ENCODE measurements at places on chromosomes 4 and X. TPM values are rescaled to one million over a fixed set of nuclear protein-coding genes. Genes with fewer than 3 reads are reported as not detected.
A peak's percentile ranks its signal among the peaks of the same experiment; 100 is the strongest.

Gene PHOX2B
- total RNA-seq: not detected

- DNase-seq: peak; percentile 82
Measured at GRCh38 chr4:54281054-54281766, 52.1 kb downstream of the PDGFRA start.

Gene ZNF732
- total RNA-seq: not detected

DNA sequence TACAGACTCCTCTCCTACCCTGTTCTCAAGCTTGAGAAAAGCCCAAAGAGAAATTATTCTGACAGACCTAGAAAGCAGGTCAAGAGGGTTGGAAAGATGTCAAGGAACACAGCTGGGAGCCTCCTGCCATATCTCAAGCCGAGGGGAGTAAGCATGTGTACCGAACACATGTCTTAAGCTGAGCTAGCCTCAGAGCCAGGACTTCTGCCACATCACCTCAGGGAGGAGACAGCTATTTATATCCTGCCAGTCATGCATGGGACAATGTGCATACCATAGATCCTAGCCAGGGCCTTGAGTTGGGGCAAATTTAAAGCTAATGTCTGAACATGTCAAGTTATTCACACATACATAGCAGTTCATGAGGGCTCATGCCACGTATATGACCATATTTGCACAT lies 11.8 kb downstream of the TMEM31 start:
- no peak for DNase-seq

DNA sequence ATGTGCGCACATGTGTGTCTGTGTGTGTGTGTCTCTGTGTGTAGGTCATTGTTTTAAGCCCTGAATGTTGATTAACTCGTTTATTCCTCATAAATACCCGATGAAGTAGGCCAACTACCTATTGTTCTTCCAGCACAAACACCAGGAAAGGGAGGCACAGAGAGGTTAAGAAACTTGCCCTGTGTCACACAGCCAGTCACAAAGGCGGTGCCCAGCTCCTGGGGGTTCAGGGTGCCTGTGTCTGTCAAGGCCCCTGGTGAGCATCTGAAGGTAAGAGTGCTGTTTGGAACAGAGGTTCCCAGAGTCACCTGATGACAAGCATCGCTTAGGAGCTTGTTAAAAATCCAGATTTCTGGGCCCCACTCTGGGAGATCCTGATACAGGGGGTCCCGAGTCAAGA lies 18.0 kb upstream of the SH3TC1 start:
- DNase-seq: no peak

Gene RXFP1
- not detected for total RNA-seq

GRCh38 chr4:99642725-99643489 lies 14.7 kb downstream of the C4orf54 start:
- DNase-seq: no peak

Gene KLHL4
- total RNA-seq: 3.3 TPM

Gene CPE
- total RNA-seq: 10.3 TPM

GRCh38 chrX:91331476-91331875 lies 103.2 kb upstream of the PABPC5 start:
- no peak for DNase-seq

GRCh38 chr4:177051473-177052060 lies 258.1 kb upstream of the NEIL3 start:
- peak; percentile 30 for DNase-seq

Gene KDR
- total RNA-seq: 0.05 TPM

DNA sequence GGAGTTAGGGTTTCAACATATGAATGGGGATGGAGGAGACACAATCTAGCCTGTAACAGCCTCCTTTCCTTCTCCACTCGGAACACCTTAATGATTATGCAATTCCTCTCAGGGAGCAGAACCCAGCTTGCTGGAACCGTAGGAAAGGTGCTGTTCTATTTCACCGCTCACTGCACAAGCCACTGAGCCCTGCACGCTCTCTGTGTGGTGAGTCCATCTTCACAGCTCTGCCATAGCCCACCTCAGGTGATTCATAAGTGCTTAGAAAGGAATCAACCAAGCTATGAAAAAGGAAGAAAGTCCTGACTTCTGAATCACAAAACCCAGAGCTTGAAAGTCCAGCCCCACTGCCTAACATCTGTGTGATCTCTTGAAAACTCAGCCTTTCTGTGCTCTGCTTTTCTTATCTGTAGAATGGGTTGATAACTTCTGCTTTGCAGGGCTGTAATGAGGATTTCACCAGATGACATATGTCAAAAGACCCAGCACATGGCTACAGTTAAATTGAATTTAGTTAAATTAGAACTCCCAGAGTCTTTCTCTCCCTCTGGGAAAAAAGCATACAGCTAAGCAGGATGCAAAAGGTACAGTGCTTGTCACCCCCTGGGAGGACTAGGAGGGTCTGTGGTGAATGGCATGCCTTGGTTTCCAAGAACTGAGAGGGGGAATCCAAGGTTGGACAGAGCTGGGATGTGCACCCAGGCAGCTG lies 91.6 kb downstream of the WFS1 start:
- DNase-seq: no peak

Gene STOX2
- total RNA-seq: 3.4 TPM

- no peak for DNase-seq
Measured at GRCh38 chrX:635428-636090, 5.0 kb downstream of the SHOX start.

DNA sequence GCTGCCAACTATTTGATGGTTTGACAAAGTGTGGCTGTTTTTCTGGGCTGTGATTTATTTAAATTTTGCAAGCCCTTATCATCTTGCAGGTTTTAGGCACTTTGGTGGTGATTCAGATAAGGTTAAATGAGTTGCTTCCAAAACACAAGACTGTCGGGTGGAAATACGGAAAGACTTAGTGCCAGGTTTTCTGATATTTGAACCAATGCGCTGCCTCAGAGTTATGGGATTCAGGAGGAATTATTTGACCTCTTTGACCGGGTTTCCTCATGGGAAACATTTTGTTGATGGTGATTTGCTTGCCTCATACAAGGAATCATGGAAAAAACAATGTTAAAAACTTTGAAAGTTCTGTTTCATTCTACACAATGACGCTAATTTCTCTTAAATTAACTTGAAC lies 136.1 kb upstream of the MAP9 start:
- DNase-seq: no peak

DNA sequence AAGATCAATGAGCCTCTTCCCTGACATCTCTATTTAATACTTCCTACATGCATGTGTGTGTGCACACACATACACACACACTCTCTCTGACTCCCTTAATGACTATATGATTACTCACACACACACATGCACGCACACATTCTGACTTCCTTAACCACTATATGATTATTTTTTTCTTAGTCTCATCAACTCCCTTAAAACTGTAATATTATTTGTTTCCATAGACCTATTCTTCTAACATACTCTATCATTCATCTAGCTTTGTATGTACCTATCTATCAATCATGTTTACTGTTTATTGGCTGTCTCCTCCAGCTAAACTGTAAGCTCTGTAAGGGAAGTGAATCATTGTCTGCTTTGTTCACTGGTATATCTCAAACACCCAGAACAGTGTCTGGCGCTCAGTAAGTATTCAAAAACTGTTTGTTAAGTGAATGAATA lies 236.6 kb downstream of the RASL11B start:
- DNase-seq: no peak

Gene NHSL2
- total RNA-seq: not detected

GRCh38 chr4:94757192-94758140 lies at the start of gene BMPR1B:
Gene BMPR1B (plus strand): TSS chr4:94757955. CDS start chr4:95104425, 346,470 bp downstream.
- DNase-seq: no peak

DNA sequence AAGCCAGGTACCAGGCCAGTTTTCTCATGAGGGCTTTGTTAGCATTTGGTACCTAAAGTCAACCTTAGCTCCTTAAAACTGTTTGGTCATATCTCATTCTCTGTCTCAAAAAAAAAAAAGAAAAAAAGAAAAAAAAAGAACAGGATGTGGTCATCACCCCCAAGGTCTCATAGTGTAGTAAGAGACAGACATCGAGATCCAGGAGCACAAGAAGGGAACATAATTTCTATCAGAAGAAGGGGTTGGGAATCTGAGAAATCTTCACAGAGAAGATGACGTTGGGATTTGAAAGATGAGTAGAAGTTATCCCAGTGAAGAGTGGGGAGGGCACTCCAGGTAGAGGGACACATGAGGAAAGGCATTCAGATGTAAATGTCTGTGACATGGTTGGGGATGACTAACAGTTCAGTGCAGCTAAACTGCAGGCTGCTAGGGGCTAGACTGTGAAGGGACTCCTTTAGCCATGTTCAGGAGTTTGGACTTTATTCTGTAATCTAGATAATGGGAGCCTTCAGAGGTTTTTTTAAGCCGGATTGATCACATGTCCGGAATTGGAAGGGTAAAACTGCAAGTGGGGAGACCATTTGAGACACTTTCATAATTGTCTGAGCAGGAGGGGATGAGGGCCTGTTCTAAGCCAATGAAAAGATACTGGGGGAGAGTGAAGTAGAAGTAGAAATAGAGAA lies 26.9 kb upstream of the GJB1 start:
- no peak for DNase-seq

GRCh38 chr4:125358453-125358852 lies 43.7 kb downstream of the FAT4 start:
- no peak for DNase-seq

- peak; percentile 1 for DNase-seq
Measured at GRCh38 chr4:148415500-148415899, 26.7 kb downstream of the NR3C2 start.

Gene SOD3
- total RNA-seq: 2.7 TPM

DNA sequence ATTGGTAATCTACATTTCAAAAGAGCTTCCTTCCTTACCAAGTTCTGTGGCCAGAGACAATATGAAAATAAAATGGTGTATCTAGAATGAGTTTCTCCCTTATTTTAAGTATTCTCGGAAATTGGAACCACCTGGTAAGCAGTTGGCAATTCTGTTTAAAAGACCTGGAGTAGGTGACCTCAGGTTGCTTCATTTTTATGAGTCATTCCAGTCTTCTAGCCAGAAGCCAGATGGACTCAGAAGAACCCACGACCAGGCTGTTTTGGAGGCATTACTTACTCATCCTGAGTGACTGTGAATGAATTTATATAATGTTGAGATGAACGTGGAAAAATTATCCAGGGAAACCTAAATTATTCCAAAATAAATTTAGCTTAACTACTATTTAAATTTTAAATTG lies 9.1 kb downstream of the BMPR1B start:
- DNase-seq: peak; percentile 6

DNA sequence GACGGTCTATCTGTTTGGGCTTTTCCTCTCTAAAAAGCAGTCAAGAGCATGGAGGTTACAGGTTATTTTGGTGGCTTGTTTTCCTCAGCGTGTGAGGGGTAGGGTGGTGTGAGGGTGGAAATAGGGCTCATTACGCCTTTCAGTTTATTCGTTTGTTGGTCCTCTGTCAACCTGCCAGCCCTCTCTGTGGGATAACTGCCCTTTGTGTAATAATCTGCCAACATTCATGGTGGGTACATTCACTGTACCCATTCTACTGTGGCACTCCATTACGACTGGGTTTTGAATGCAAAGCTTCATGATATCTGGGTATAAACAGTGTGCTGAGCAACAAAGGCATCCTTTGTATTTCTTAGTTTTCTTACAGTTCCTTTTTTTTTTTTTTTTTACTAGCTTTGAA lies 136.4 kb downstream of the ADGRL3 start:
- DNase-seq: no peak

Gene GPR50
- not detected for total RNA-seq

DNA sequence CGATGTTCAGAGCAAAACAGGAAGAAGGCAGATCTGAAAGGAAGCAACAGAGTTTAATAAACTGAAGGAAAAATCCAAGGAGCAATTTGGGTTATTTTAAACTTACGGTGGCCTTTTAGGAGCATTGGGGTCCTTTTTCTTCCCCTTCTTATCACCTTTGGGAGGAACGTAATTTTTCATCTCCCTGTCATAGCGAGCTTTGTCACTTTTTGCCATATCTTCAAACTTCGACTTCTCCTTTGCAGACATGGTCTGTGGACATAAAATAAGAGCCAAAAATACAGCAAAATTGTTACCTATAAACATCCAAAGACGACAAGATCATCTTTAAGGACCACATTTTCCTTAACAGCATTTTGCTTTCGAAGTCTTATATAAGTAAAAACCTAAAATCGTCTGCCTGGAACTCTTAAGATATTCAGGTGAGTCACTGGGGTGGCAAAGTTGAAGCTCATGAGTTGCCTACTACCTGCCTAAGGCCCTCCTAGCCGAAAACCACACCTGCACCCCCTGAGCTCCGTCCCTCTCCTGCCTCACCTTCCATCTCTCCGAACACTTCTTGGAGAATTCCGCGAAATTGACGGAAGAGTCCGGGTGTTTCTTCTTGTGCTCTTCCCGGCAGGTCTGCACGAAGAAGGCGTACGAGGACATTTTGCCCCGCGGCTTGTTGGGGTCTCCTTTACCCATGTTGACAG lies 1.0 kb downstream of the HMGB2 start:
- DNase-seq: peak; percentile 25

DNA sequence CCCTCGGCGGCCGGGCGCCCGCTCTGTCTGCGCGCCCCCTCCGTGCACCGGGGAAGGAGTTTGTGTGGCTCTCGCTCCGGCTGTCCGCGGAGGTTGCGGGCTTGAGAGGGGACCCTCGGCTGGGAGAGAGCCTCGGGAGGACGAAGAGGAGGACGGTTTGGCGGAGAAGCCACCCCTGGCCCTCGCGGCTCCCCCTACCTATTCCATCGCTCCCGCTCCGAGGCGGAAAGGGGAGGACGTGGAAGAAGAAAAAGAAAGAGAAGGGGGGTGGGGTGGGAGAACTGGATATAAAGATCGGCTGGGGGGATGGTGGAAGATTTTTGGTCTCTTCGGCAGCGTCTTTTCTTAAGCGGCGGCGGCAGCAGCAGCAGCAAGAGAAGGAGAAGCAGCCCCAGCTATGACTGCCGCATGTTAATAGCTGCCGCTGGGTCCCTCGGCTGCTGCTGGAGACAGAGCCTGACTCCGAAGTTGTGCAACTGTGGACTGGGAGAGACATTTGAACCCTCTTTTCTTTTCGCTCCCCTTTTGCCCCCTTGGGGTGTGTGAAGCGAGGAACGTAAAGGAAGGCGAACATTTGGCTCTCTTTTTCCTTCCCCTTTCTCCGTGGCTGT lies 895 bp downstream of the ADGRL3 start:
- no peak for DNase-seq

DNA sequence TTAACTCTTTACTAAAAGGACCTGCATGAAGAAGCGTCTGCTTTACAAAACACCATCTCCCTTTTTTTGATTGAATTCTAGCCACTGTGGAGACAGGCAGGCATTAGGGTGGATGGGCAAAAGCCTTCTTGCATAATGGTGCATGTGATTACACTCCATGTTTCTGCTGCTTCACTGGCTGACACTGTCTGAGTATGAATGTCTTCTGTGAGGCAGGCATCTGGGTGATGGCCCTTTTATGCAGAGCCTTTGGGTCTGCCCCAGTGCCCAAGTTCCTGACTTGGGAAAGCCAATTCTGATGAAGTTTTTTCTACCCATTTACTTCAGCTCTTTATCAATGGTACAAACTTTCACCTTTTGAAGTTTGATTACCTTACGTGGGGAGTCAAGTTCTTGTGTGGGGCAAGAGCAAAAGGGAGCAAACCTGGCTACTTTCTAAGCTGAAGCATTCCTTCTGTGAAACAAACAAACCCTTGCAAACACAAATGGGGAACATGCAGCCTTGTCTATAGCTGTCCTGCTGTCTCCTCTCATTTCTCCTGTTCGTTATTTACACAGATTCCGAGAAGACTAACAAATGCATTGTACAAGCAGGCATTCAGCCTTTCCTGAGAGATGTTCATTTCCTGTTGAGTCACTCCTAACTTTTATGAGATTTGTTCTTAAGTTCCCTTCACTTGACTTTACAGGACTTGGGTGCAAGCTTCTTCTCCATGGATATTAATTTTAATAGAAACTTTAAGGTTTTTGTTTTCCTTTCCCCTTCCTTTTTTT lies 301.9 kb downstream of the TLL1 start:
- peak; percentile 71 for DNase-seq

Gene CT45A10
- not detected for total RNA-seq

Gene GLUD2
- 2.5 TPM for total RNA-seq

GRCh38 chr4:154911097-154911496 lies 130.0 kb downstream of the RBM46 start:
- DNase-seq: no peak

Data from A172 (cell line).